Placental epithelial cell (primary cell): ENCODE measurements at places on chromosomes 1 and 21. TPM values are rescaled to one million over a fixed set of nuclear protein-coding genes. Genes with fewer than 3 reads are reported as not detected.

Gene CFHR2
- total RNA-seq: not detected in 2 replicates

Gene RUNX3
- not detected in 2 replicates for total RNA-seq

Gene CCT8
- total RNA-seq: 158 and 161 TPM in 2 replicates

Gene UTS2
- not detected in 2 replicates for total RNA-seq

Gene RBBP5
- 9.0 and 12.4 TPM in 2 replicates for total RNA-seq

Gene INKA2
- total RNA-seq: 3.6 and 7.9 TPM in 2 replicates

Gene VAV3
- total RNA-seq: under 0.01 and 0.76 TPM in 2 replicates

Gene HSPA6
- 0.22 and 0.39 TPM in 2 replicates for total RNA-seq

Gene CD48
- total RNA-seq: not detected in 2 replicates

Gene OR2T11
- total RNA-seq: 7.0 and 8.2 TPM in 2 replicates

Gene GJA9
- total RNA-seq: 0.11 TPM in 1 of 2 replicates, not detected in the other

Gene TP53BP2
- 32.3 and 37.3 TPM in 2 replicates for total RNA-seq

Gene GMEB1
- total RNA-seq: 10.6 and 14.7 TPM in 2 replicates

Gene SELP
- not detected in 2 replicates for total RNA-seq

Gene CNTN2
- total RNA-seq: under 0.01 TPM in 1 of 2 replicates, not detected in the other

Gene TINAGL1
- 13.3 and 119 TPM in 2 replicates for total RNA-seq

Gene RIPPLY3
- 0.33 and 0.79 TPM in 2 replicates for total RNA-seq

Gene ERRFI1
- 98.5 and 197 TPM in 2 replicates for total RNA-seq

Gene EFNA3
- total RNA-seq: 2.0 and 3.5 TPM in 2 replicates

Gene OXCT2
- 0.54 and 0.79 TPM in 2 replicates for total RNA-seq

Gene LRRC38
- total RNA-seq: not detected in 2 replicates

Gene RLF
- 21.6 and 27.1 TPM in 2 replicates for total RNA-seq

Gene KIF14
- total RNA-seq: 1.2 and 2.9 TPM in 2 replicates

Gene CLCA2
- 1.8 and 2.0 TPM in 2 replicates for total RNA-seq

Gene TNFSF4
- 0.79 and 2.8 TPM in 2 replicates for total RNA-seq

Gene B3GALT2
- under 0.01 and 0.33 TPM in 2 replicates for total RNA-seq

Gene PCAT6
- total RNA-seq: 0.33 and 1.2 TPM in 2 replicates

Gene SLC9C2
- total RNA-seq: 0.39 TPM in 1 of 2 replicates, not detected in the other

Gene SYCP1
- total RNA-seq: not detected in 2 replicates

Gene THEM5
- not detected in 2 replicates for total RNA-seq

Gene KCNA10
- total RNA-seq: not detected in 2 replicates

Gene TTC39A
- total RNA-seq: 0.65 and 1.2 TPM in 2 replicates

Gene RNPC3
- 9.1 and 20.8 TPM in 2 replicates for total RNA-seq

Gene SIKE1
- total RNA-seq: 48.3 and 56.8 TPM in 2 replicates

Gene CNR2
- not detected in 2 replicates for total RNA-seq

Gene NTMT2
- total RNA-seq: not detected in 2 replicates

Gene CASQ1
- total RNA-seq: 0.76 and 2.4 TPM in 2 replicates

Gene FAM151A
- total RNA-seq: not detected in 2 replicates

Gene CEP170
- total RNA-seq: 47.3 and 49.9 TPM in 2 replicates

Gene DEPDC1
- 2.7 and 11.4 TPM in 2 replicates for total RNA-seq

Gene IFFO2
- total RNA-seq: 5.9 and 10.3 TPM in 2 replicates

Gene SH3BGRL3
- 19.6 and 37.8 TPM in 2 replicates for total RNA-seq

Gene EPHA2
- total RNA-seq: 2.7 and 28.6 TPM in 2 replicates

Gene MROH7
- 1.1 and 1.2 TPM in 2 replicates for total RNA-seq

Gene OR6N2
- not detected in 2 replicates for total RNA-seq

Gene FMO3
- total RNA-seq: not detected in 2 replicates

Gene RAP1GAP
- total RNA-seq: 0.39 and 1.3 TPM in 2 replicates

Gene OR2T33
- under 0.01 and 0.54 TPM in 2 replicates for total RNA-seq

Gene KCNT2
- total RNA-seq: not detected in 2 replicates

Gene SEC16B
- 1.5 and 2.4 TPM in 2 replicates for total RNA-seq

Gene SLC45A3
- 0.65 TPM in 1 of 2 replicates, not detected in the other for total RNA-seq
